ENCODE measurements at places on chromosomes 2 and 18.

DNA sequence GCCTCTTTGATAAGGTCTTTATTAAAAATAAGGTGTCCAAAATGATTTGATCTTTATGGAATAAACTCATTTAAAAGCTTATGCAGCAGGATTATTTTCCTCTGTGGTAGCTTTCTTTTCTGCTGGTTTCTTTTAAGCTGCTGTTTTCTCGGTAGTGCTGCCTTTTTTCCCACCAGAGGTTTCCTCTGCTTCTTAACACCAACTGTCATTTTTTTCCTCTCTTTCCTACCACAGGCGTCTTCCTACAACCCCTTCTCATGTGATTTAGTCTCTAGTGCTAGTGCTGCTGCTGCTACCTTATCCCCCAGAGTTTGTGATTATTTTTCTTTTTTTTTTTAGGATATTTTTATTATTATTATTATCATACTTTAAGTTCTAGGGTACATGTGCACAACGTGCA lies 102.1 kb upstream of the PGAP1 start:
- DNase-seq = no peak

DNA sequence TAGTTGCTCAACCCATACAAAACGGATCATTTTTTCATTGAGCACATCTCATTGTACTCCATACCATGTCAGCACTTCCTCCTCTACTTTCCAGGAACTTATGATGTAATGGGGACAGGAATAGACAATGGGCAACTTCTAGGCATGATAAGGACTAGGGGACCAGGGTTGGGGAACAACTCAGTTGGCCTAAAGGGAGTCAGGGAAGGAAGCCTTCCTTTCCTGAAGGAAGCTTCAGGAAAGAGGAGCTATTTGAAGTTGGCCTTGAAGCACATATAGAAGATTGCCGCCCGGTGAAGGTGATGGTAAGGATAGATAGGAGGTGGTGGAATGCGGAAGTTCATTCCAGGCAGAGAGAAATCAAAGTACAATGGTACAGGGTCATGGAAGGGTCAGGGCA lies 283.9 kb downstream of the SLC8A1 start:
- DNase-seq = no peak

- no peak for DNase-seq
These were observed 9.8 kb upstream of the SAP130 start for GRCh38 chr2:128037649-128038048.

DNA sequence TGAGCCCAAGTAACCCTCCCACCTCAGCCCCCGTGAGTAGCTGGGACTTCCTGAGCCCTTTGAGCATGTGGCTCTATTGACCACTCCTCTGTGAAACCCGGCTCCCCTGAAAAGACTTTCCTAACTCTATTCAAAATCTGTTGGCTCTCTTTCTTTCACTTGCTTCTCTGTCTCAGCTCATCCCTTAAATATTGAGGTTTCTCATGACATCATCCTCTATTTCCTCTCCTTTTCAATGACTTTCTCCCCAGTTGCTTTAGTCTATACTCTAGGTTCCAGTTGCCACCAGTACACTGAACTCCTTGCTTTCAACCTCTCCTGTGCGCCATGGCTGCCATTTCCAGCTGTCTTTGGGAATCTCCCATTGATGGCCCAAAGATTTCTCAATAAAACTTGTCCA lies 79.8 kb upstream of the STK17B start:
- no peak for DNase-seq

DNA sequence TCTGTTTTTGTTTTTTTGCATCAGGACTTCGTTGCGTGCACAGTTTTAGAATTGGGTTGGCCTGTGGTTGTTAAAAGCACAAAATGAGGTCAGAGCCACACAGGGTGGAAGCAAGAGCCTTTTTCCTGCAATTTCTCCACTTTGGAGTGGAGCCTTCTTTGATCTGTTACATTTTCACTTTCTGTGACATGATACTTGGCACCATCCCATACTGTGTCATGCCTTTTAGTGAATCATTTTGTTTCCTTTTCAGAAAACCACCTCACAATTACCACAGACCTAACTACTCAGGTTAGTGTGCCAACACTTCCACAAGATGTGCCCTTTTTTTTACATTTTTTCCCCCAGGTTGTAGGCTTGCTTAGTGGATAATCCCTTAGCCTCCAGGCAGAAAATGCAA lies 32.5 kb downstream of the MERTK start:
- no peak for DNase-seq

GRCh38 chr2:181241366-181241765 lies 215.8 kb upstream of the ITGA4 start:
- DNase-seq = no peak

- no peak for DNase-seq
These were observed 246.2 kb downstream of the CYP26B1 start for GRCh38 chr2:71901466-71901865.

DNA sequence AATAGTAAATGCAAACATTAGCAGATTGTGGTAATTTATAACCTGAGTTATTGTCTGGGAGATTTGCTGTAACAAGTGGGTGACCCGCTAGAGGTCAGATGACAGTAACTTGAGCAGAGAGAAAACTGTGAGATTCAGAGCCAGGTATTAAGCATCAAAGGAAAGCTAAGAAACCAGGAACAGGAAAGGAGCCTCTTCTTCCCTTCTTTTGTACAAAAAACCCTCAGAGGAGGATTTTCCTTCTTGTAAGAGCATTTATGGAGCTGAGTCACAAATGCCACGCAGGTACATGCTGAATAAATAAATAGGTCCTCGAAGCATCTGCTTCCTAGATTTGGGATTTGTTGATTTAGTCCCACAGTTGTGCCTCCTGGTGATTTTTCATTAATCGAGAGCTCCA lies 146.5 kb downstream of the SH3BP4 start:
- DNase-seq = no peak

DNA sequence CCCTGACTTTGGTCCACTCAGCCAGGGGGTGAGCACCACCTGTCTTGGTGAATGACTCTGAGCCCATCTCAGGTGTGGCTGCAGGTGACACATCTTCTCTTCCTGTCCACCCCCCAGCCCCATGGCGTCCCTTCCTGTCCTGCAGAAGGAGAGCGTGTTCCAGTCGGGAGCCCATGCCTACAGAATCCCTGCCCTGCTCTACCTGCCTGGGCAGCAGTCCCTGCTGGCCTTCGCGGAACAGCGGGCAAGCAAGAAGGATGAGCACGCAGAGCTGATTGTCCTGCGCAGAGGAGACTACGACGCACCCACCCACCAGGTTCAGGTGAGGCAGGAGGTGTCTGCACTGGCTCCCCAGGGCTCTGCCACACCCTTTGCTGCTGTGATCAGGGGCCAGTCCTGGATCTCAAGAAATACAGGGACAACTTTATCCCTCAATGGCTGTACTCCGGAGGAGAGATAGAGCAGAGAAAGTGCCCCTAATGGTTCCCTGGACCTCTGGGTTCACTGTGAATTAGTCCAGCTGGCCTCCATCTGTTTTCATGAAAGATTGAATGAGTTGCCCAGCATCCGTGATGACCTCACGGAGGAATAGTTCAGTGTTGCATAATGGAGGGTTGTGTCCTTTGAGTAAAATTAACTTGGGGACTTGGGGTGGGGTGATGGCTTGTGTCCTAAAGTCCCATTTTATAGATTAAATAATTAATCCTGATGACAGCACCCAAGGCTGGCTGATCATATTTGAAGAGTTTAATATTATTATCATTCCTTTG lies at the start of gene NEU2:
NEU2 (plus strand) TSS at position 122 of the 770 bp plus-strand sequence; CDS start at position 122, 0 bp downstream.
- no peak for DNase-seq

DNA sequence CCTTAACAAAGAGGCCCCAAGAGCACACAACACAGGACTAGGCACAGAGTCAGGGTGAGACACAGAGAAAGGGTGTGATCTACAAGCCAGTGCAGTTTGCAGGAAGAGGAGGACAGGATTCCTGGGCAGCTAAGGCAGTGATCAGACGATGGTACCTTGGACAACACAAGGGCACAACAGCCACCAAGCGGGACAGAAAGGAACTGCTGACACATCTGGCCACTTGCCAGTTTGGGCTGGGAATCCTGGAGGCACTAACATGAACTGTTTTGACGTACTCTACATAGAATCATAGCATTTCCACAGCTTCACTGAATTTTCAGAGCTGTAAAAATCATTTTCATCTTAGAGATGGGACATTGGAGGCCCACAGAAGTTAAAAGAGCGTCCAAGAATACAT lies 221.5 kb upstream of the SLC35G4 start:
- no peak for DNase-seq

GRCh38 chr18:36993068-36993467 lies 164.1 kb downstream of the KIAA1328 start:
- DNase-seq = no peak

GRCh38 chr18:58580078-58580477 lies 48.8 kb downstream of the ALPK2 start:
- DNase-seq = no peak

DNA sequence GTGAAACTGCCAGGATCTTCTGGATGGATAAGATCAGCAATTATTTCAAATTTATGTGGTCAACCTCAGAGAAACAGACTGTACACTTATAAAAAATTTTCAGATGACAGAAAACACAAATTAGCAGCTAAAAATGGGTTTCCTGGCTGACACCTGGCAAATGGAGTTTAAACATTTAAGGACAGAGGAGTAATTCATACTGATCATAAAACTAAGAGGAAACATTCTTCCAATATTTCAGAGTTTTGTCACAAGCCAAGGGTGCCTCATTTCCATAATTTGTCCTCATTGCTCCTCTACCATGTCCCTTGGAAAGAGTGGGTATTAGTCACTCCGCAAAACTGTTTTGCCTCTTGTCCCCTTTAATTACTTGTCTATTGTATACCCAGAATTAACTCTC lies 70.2 kb downstream of the TMEFF2 start:
- no peak for DNase-seq

GRCh38 chr2:30561349-30561748 lies 114.3 kb downstream of the LCLAT1 start:
- no peak for DNase-seq
